Renal cortex interstitium (tissue), 15 donors: ENCODE measurements at places on chromosomes 16 and 17. TPM values are rescaled to one million over a fixed set of nuclear protein-coding genes. Genes with fewer than 3 reads are reported as not detected.

DNA sequence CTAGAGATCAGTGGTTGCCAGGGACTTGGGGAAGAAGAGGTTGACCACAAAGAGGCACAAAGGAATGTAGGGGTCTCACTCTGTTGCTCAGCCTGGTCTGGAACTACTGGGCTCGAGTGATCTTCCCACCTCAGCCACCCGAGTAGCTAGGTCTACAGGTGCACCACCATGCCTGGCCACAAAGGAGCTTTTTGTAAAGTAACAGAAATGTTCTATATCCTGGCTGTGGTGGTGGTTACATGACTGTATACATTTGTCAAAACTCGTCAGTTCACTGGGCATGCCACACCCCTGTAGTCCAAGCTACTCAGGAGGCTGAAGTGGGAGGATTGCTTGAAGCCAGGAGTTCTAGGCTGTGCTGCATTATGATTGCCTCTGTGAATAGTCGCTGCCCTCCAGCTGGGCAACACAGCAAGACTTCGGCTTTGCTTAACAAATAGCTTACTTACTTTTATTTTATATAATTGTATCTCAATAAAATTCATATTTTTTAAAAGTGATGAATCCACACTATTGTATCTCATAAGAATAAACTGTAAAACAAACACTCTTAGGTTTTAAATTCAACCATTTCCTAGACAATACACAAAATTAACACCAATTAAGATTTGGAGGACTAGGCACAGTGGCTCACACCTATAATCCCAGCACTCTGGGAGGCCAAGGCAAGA is 5.0 kb downstream of the SKA2 start:
- no peak for DNase-seq

DNA sequence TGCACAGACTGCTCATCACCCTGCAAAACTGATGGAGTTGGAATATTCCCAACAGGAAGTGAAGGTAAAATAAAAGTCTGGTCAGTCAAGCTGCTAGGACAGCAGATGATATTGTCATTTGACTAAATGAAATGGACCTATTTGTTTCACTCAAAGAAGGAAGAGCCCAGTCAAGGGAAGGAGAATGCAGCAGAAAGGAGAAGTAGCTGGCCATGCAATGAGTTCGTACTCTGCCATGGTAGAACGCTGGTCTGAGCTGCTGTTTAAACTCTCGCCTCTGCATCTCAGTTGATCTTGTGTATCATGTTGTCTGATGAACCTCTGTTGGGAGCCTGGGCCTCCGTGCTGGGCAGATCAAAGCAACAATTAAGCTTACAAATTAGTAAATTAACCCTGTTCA is 15.6 kb upstream of the YPEL2 start:
- DNase-seq, result no peak

Gene CLDN7
- 41.8 TPM for polyA plus RNA-seq

Gene ZSCAN10
- 0.26 TPM for polyA plus RNA-seq

DNA sequence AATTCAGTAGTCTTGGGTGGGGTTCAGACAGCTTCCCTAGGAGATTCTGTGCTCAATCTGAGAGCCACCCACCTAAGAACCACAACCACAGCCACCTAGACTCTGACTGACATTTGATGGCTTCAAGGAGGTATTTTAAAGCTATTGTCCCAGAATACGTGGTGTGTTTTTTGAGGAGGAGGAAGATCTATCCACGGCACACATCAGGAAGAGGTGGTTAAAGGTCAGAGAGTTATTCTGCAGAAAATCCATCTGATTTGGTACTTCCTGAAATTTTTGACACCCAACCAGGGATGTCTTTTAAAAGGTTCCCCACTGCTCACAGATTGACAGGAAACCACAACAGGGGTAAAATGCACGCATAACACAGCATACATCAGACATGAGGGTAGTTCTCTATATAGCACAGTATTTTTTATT is 25.1 kb downstream of the SMARCE1 start:
- DNase-seq, result no peak
